ENCODE measurements at places on chromosomes 11 and 22. TPM values are rescaled to one million over a fixed set of nuclear protein-coding genes. Genes with fewer than 3 reads are reported as not detected.

HBG2 gene
- total RNA-seq: not detected

FOLH1 gene
- total RNA-seq: 1.1 TPM

ARHGAP20 gene
- total RNA-seq: not detected

MS4A6A gene
- not detected for total RNA-seq

ACCSL gene
- total RNA-seq: not detected

XKR3 gene
- not detected for total RNA-seq

PKDREJ gene
- total RNA-seq: not detected

INPPL1 gene
- total RNA-seq: 62.8 TPM

RRM1 gene
- total RNA-seq: 38.5 TPM

SYCE3 gene
- total RNA-seq: not detected

FGF3 gene
- not detected for total RNA-seq

OR2D2 gene
- 0.64 TPM for total RNA-seq

FDXACB1 gene
- total RNA-seq: 1.6 TPM

CTSW gene
- total RNA-seq: not detected

GAB4 gene
- 0.15 TPM for total RNA-seq

MDK gene
- 846 TPM for total RNA-seq

KDELR3 gene
- total RNA-seq: not detected

WNT7B gene
- 0.37 TPM for total RNA-seq

DAGLA gene
- 9.6 TPM for total RNA-seq

ACRV1 gene
- total RNA-seq: not detected

TEX12 gene
- not detected for total RNA-seq

MPPED2 gene
- total RNA-seq: 11.0 TPM

MAJIN gene
- total RNA-seq: not detected

CLCF1 gene
- total RNA-seq: not detected

IRAG1 gene
- 4.2 TPM for total RNA-seq

CRYBA4 gene
- total RNA-seq: not detected

CYP2D6 gene
- 15.9 TPM for total RNA-seq

PKNOX2 gene
- 8.7 TPM for total RNA-seq

CCDC87 gene
- 0.51 TPM for total RNA-seq

MPZL2 gene
- total RNA-seq: not detected

DKK3 gene
- total RNA-seq: 131 TPM

PARVA gene
- total RNA-seq: 15.0 TPM

LRRC74B gene
- total RNA-seq: not detected

DDI1 gene
- not detected for total RNA-seq

ANO3 gene
- total RNA-seq: 12.8 TPM

SERPING1 gene
- 46.1 TPM for total RNA-seq

SLC25A45 gene
- total RNA-seq: 0.25 TPM

C11orf98 gene
- 73.6 TPM for total RNA-seq

UQCR10 gene
- total RNA-seq: 77.7 TPM

SOX10 gene
- not detected for total RNA-seq

MMP27 gene
- not detected for total RNA-seq

CCDC15 gene
- total RNA-seq: 2.8 TPM

TEAD1 gene
- total RNA-seq: 62.5 TPM

RCOR2 gene
- total RNA-seq: 286 TPM

KIRREL3 gene
- 25.3 TPM for total RNA-seq

MUC6 gene
- total RNA-seq: not detected
